ENCODE measurements at places on chromosomes 16 and 17.
A peak's percentile ranks its signal among the peaks of the same experiment; 100 is the strongest.

DNA sequence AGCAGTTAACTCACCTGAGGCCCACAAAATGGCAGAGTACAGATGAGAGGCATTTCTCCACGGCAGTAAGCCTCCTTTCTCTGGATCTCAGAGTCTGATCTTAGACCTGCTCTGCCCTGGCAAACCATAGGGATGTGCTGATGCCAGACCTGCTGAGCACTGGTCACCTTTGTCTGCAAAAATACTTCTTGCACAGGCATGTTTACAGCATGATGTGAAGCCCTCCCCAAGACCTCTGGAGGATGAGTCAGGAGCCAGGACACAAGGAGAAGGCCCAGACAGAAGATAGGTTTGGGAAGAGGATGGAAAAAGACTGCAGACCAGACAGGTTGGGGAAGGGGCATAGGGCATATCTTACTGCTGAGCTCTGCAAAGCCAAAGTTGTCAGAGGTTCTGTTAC lies 426.6 kb downstream of the PMP22 start:
- no peak for DNase-seq

- DNase-seq, result peak; percentile 46
Observed at GRCh38 chr16:5056352-5056751, 9.4 kb downstream of the C16orf89 start.

- DNase-seq, result peak; percentile 27
Observed at GRCh38 chr17:43169561-43170139, 1.4 kb upstream of the NBR1 start.

DNA sequence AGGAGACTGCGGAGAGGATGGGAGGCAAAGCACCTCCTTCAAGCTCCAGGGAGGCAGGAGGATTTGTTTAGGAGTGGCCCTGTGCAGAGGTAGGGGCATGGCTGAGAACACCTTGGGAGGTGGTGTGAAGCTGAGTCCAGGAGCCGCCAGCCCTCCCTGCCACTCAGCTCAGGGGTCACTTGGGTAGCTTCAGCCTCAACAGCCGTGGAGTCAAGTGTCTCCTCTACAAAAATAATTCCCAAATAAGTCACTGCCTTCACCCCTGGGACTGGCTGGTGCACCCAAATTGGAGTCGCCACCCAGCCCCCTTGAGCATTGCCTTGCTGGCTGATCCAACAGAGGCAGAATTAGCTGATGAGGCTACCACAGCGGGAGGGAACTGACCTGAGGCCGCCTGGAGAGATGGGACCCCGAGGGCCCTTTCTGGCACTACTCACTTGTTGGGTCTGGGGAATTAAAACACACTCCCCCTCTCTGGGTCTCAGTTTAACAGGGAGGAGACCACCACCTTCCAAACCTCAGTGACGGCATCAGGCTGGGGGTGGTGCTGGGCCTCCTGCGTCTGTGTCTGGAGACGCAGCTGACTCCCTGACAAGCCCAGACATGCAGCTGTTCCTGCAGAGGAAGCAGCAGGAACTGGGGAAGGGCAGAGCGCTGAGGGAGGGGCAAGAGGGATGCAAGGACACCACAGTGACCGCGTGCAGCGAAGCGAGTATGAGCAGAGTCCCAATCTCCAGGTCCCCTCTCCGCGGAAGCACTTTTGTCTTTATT lies 87.9 kb upstream of the TOB1 start:
- peak; percentile 59 for DNase-seq

GRCh38 chr16:87492291-87492630 lies 563 bp downstream of the ZCCHC14 start:
- DNase-seq, result no peak

- no peak for DNase-seq
Observed at GRCh38 chr17:79946352-79947231, 89.1 kb downstream of the TBC1D16 start.

DNA sequence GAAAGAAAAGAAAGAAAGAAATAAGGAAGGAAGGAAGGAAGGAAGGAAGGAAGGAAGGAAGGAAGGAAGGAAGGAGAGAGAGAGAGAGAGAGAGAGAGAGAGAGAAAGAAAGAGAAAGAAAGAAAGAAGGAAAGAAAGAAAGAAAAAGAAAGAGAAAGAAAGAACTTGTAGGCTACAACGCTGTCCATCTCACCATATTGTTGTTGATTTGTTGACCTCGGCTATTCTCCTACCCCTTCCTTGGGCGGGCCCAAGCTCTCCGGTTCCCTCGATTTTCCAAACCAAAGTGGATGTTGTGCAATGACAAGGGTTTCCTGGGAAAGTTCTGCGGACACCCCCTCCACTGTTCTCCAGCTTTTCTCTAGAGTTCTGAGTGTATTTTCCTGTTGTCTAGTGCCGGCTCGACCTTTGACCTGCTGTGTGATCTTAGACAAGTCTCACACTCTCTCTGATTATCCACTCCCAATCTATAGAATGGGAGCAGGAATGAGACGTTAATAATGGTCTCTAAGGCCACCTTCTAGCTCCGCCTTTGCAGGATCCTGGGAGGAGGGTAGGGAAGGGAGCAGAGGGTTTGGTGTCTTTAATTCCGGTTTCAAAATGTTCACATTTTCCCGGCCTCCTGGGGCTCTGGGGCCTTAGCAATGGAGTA lies 1.6 kb downstream of the IRX6 start:
- DNase-seq, result no peak

DNA sequence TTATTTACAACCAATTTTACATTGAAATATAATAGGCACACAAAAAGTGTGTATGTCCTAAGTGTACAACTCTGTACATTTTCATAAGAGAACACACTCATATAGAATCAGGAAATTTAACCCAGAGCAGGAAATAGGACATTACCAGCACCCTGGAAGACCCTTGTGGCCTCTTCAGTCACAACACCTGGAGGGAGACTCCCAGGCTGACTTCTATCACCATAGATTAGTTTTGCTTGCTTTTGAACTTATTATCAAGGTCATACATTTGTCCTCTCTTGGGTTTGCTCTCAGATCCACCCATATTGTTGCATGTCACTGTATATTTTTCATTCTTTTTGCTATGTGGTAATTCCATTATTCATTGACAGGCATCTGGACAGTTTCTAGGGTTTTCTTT lies 5.8 kb downstream of the RIPOR1 start:
- DNase-seq, result no peak

- DNase-seq, result no peak
Observed at GRCh38 chr17:5282642-5283217, 646 bp downstream of the RABEP1 start.

GRCh38 chr16:709566-710499 lies 4.2 kb upstream of the FBXL16 start:
- peak; percentile 98 for DNase-seq

DNA sequence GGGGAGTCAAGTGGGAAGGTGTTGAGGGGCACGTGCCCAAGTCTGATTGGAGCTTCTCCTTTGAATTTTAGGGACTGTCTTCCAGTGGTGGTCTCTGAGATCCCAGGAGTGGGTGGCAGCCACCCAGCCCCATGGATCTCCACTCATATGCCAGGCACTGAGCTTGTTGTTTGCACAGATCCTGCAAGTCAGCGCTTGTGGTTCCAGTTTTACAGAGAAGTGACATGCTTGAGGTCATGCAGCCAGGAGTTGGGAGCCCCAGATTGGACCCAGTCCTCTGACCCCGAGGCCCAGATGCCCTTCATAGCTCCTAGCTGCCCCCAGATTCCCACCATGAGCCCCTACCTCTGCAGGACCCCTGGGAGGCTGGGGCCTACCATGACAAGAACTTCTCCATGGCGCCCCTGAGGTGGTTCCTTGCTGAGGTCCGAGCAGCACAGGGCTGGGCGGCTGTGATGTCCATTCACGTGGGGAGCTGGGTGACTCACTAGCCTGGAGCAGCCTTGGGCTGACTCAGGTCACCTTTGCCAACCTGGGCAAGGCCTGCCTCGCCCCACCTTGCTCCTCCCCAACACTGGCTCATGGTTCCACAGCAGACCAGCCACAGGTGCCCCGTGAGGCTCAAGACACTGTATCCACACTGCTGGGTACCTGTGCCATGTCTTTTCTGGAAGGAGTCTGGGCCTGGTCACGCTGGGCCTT lies 47.4 kb downstream of the RAI1 start:
- no peak for DNase-seq

- DNase-seq, result no peak
Observed at GRCh38 chr16:66416136-66416535, 11.0 kb upstream of the BEAN1 start.

- no peak for DNase-seq
Observed at GRCh38 chr16:3780570-3780969, 63.2 kb upstream of the TRAP1 start.

GRCh38 chr17:795276-795675 lies 13.1 kb downstream of the MRM3 start:
- no peak for DNase-seq

DNA sequence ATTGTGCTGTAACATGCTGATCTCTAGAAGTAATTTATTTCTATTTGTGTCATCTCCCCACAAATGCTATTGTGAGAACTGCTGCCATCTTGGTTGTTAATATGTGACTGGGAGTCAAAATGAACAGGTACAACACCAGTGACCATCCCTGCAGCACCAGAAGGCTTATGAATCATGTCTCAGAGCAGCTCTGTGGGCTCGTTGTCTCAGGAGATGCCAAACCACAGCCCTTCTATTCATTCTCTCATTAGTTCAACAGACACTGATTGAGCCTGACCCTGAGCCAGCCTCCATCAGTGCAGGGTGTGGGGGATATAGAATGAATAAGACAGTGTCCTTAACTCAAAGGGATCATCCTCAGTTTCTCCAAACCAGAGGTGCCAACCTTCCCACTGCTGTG lies 92.5 kb downstream of the UTP18 start:
- DNase-seq, result no peak

DNA sequence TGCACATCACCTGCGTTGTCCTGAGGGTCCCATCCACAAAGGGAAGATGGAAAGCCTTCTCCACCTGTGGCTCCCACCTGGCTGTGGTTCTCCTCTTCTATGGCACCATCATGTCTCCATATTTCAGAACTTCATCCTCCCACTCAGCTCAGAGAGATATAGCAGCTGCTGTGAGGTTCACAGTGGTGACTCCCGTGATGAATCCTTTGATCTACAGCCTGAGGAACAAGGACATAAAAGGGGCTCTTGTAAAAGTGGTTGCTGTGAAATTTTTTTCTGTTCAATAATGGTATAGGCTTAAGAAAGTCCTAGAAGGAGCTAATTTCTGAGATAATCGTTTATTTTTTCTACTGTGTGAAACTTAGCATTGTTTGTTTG lies 18.7 kb downstream of the ZNF200 start:
- DNase-seq, result no peak

DNA sequence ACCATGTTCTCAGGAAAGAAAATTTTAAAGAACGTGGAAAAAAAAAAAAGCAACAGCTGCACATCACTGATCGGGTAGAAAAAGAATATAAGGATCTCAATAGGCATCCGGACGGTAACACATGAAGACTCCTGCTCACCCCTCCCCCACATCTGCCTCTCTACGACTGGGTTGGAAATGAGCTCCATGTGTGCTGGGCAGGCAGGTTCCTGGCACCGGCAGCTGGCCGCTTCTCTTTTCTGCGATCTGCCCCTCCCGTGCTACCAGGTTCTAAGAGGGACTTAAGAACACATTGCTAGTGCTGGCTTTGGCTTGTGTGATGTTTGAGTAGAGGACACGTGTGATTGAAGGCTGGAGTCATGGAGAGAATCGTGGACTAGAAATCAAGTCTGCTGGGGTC lies 115.5 kb downstream of the AATF start:
- no peak for DNase-seq

- DNase-seq, result peak; percentile 47
Observed at GRCh38 chr17:8629371-8630226, 926 bp downstream of the MYH10 start.

DNA sequence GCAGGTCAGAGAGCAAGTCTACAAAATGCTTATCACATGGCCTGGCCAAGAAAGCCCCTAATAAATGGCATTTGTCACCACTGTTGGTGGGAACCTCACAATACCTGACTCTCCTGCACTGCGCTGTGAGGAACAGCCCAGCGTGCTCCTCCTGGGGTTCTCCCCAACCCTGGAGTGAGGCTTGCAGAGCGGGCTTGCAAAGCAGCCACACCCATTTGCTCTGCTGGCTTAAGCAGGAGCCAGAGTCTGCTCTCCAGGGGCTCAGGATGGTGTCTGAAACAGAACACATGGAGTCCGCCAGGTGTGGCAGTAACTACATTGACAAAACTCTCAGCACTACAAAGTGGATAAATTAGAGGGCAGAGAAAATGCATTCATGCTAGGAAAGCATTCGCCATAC lies 331.0 kb upstream of the CCL2 start:
- DNase-seq, result no peak

GRCh38 chr17:74491626-74492025 lies 25.2 kb downstream of the CD300A start:
- no peak for DNase-seq

- DNase-seq, result no peak
Observed at GRCh38 chr16:90033387-90033786, 14.1 kb upstream of the DBNDD1 start.

GRCh38 chr16:7343243-7343642 lies 10.6 kb downstream of the RBFOX1 start:
- no peak for DNase-seq

GRCh38 chr17:59762049-59762823 lies 54.8 kb downstream of the VMP1 start:
- no peak for DNase-seq

- DNase-seq, result no peak
Observed at GRCh38 chr16:66490774-66491715, 58.9 kb downstream of the TK2 start.

DNA sequence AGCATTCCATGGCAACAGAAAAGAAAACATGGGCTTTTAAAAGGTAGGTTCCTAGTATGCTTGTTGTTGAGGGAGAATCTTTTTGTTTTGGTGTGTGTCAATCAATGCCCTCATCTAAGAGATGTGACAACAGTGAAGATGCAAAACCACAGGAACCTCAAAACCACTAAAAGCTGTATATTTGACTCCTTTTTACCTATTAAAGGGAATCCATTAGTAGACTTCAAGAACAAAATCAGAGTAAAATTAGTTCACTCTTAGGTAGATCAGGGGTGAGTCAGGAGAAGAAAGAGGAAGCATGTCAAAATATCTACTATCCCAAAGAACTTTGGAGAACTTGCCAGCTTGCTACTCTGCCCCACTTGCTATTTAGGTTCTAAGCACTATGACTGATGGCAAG lies 89.1 kb downstream of the CDK5R1 start:
- DNase-seq, result no peak

- DNase-seq, result no peak
Observed at GRCh38 chr17:35817196-35817595, 7.9 kb downstream of the TAF15 start.

GRCh38 chr17:82836823-82837357 lies 2.9 kb downstream of the ZNF750 start:
- no peak for DNase-seq

DNA sequence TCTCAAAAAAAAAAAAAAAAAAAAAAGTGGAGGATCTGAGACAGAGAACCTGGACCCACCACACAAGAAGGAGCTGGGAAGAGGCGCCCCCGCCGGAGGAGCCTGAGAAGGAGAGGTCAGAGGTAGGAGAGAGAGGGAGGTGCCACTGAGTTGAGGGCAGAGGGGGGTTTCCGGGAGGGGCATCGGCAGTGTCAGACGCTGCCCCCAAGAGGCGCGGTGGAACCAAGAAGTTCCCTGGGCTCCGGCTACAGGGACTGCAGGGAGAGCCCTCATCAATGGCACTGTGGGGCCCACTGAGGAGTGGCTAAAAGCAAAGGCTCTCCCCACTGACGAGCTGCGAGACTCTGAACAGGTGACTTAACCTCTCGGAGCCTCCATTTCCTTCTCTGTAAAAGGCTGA lies 4.2 kb downstream of the CCDC42 start:
- DNase-seq, result no peak

- DNase-seq, result no peak
Observed at GRCh38 chr16:50848755-50849514, 107.0 kb downstream of the CYLD start.

- DNase-seq, result peak; percentile 74
Observed at GRCh38 chr16:84484579-84485254, 19.7 kb downstream of the MEAK7 start.

All from AG08396 (cell line).